ENCODE measurements at places on chromosomes 3 and 15.

- DNase-seq: no peak
These were observed 6.7 kb downstream of the VPS13C start for GRCh38 chr15:62053439-62054085.

GRCh38 chr3:182389071-182389815 is 404.1 kb upstream of the ATP11B start:
- no peak for DNase-seq

DNA sequence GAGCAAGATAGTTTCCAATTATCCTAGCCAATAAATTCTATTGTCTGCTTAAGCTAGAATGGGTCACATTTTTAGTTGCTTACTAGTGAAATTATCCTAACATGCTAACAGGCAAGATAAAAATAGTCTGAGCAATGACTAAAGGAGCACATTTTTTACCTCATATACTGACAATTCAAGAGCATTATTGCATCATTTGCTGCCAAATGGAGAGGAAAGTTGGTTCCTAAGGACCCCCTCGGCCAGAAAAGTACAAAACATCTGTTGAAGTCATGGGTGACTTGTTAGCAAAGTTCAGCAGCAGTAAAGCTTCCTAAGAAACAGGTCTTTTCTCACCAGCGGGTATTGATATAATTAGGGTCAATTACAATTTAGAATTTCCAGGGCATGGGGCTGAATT is 1001.0 kb downstream of the FHIT start:
- no peak for DNase-seq

GRCh38 chr3:152703245-152703890 is 131.6 kb upstream of the P2RY1 start:
- DNase-seq: no peak

GRCh38 chr3:47380026-47380600 is 708 bp upstream of the PTPN23 start:
- no peak for DNase-seq

GRCh38 chr3:191244242-191244867 is 45.3 kb downstream of the OSTN start:
- peak; percentile 34 for DNase-seq

GRCh38 chr15:77819048-77819850 is 186.5 kb upstream of the LINGO1 start:
- DNase-seq: no peak

GRCh38 chr3:24220859-24221657 is 273.6 kb downstream of the THRB start:
- no peak for DNase-seq

GRCh38 chr15:50431204-50431603 is 7.0 kb downstream of the USP8 start:
- DNase-seq: no peak

GRCh38 chr3:27545061-27545460 is 60.9 kb upstream of the SLC4A7 start:
- no peak for DNase-seq

- DNase-seq: no peak
These were observed 79.8 kb upstream of the IGF1R start for GRCh38 chr15:98568382-98569017.

GRCh38 chr15:90547540-90547939 is 17.8 kb downstream of the CRTC3 start:
- no peak for DNase-seq

GRCh38 chr3:133256787-133257483 is 142.9 kb upstream of the BFSP2 start:
- peak; percentile 13 for DNase-seq

- DNase-seq: no peak
These were observed 2.5 kb upstream of the RPP25 start for GRCh38 chr15:74958908-74959585.

DNA sequence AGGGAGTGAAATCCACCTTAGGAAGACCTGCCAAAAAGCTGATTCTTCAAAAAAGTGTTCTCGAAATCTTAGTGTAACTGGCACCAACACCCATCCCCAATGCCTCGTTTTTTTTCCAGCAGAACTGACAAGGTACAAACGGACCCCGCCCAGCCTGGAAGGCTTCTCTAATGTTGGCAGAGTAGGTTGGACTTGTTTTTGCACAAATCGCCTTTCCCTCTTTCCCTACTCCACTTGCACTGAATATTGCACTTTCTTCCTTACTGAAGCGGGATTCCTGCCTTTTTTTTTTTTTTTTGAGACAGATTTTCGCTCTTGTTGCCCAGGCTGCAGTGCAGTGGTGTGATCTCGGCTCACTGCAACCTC is 544 bp upstream of the TIMMDC1 start:
- no peak for DNase-seq

GRCh38 chr15:66808181-66808824 is 106.3 kb downstream of the SMAD6 start:
- no peak for DNase-seq

- no peak for DNase-seq
These were observed 117.6 kb downstream of the FMN1 start for GRCh38 chr15:33076937-33077336.

DNA sequence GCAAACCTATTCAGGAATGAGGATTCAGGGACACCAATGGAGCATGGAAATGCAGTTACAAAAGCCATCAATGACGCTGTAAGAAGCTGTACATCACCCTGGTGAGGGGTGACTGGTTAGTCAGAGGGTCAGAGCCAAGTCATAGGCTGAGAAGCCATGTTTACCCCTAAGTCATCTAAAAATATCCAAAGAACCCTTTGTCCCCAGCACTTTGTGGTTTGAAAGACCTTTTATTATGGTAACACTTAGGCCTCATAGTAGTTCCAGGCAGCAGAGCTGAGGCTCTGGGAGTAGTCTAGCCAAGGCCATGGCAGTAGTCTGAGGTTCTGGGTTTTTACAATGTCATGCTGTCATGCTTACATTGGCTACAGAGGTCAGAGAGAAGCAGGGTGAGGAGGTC is 131.2 kb downstream of the CTNNB1 start:
- no peak for DNase-seq

DNA sequence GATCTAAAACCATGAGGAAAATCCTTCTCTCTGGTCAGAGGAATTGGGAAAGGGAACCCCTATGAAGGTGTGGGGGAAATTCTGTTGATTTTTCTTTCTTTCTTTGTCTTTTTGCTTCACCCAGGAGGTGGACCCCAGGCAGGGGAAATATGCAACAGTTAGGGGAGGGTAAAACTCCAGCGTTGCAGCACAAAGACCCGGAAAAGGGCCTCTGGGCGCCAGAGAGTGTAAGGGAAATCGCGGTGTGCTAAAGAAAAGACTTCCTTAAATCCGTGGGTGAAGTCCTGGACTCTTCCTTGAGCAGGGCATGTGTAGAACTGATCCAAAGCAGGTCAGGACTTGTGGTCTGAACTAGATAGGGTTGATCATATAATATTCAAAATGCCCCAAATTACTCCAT is 11.1 kb upstream of the TBC1D21 start:
- DNase-seq: no peak

GRCh38 chr3:174598885-174599439 is 260.2 kb upstream of the NAALADL2 start:
- DNase-seq: no peak

- DNase-seq: no peak
These were observed 2.2 kb upstream of the MASP1 start for GRCh38 chr3:187293516-187294430.

DNA sequence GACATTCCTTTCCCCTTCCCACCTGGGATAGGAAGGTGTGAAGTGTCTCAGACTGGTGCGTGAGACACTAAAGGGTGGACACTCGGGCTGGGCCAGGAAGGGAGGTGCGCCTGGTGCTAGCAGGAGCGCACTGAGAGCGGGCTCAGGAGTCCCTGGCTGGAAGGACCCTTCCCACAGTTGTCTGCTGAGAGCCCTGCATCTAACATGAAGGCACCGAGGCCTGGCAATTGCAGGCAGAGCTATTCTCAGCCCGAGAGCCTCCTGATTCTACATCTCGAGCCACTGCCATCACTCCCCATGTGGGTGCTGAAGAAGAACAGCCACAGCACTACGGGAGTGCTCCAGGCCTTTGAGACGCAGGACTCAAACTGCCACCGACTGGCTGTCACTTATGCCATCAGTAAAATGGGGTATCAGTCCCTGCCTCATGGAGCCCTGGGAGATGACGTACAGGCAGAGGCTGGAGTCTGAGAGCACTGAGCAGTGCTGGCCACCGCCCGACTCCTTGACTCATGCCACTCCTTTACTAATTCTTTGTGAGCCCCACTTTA is 159.4 kb downstream of the KLF13 start:
- no peak for DNase-seq

GRCh38 chr15:85584872-85585271 is 204.5 kb downstream of the AKAP13 start:
- no peak for DNase-seq

DNA sequence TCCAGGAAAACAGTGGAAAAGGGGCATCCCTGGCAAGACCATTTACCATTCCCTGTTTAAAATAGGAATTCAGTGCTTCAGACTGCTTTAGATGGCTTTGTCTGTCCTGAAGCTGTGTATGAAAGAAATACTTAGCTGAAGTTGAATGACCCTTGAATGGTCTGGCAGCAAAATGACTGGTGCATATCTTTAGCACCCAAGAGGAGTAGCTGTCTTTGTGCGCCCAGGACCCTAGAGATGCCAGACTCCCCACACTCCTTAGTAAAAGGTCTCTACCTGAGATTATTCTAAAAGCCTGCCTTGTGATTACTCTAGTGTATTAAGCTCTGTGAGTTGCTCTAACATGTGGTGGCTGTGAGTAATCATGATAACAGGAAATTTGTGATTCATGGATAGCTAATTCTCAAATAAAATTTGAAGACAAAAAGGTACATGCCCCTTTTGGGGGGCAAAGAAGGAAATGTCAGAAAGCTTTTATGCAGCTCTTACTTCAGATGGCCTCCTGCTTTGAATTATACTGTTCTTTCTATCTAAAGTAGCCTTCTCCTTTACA is 3.2 kb downstream of the MAPKBP1 start:
- DNase-seq: no peak

DNA sequence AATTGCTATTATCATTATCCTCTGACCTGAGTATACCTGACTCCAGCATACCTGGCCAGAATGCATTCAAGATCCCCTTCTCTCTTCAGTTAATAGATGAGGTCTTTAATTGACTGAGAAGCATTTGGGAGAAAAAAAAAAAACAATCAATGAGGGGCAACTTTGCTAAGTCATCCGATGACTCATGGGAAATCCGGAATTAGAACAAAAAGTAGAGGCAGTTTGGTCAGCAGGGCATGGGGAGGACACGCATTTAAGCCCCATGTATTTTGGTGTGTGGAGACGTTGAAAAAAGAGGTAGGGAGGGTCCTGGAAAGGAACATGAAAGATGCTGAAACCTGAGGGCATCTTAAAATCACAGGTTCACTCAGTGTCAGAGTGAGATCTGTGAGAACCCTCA is 256.2 kb downstream of the RORA start:
- no peak for DNase-seq

- no peak for DNase-seq
These were observed 856.0 kb downstream of the FHIT start for GRCh38 chr3:60395173-60395762.

- no peak for DNase-seq
These were observed 64.5 kb downstream of the CHST2 start for GRCh38 chr3:143184099-143184498.

GRCh38 chr15:31128919-31129768 is 27.6 kb upstream of the TRPM1 start:
- peak; percentile 83 for DNase-seq

DNA sequence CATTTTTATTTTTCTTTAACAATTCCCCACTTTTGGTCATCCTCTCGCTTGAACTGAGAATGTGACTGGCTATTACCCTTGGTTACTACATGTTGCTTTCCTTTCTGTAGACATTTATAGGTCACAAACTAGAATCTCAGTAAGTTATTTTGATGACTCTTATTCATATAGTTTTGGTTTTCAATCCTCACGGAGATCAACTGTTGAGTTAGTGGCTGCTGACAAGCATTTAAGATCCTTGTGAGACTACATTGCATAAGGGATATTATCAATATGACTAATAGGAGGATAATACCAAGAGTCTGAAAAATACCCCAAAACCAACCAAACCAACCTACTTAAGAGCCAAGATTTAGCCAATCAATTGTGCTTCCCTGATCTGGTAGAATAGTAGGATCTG is 16.3 kb downstream of the CCR3 start:
- DNase-seq: no peak

GRCh38 chr3:71355862-71356261 is 227.7 kb downstream of the FOXP1 start:
- DNase-seq: no peak

DNA sequence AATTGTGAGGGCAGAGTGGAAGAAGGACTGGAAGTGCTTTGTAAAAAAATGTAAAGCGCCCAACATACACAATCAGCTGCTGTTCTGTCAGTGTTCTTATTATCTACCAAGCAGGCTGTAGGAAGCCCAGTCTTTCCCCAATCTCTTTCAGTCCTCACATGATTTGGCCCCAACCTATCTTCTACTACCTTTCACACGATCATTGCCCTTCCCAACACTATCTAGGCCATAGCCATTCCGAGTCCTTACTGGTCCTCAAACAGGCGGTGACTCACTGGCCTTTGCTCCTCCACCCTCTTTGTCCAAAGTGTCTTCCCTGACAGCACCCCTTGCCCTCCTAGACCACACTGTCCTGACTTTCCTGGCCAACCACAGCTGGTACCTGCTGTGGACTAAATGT is 861 bp upstream of the RFT1 start:
- no peak for DNase-seq

DNA sequence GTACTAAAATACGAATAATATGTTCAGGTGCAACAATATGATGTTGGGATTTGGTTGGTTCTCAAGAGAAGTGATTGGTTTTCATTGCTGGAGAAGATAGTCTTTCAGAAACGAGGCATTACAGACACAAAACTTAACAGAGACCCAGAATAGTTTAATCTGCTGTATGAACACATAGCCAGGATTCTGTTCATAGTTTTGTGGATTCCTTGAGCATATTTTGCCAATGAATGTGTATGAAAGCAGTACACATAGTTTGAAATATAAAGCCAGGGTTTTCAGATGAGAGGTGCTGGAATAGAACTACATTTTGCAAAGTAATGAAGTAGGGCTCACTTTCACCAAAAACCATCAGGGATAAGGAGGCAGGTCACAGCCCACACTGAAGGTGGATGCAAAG is 5.7 kb upstream of the MCTP2 start:
- DNase-seq: no peak

GRCh38 chr3:29557825-29558224 is 277.0 kb downstream of the RBMS3 start:
- no peak for DNase-seq

- DNase-seq: no peak
These were observed 44.3 kb upstream of the DYNC1LI1 start for GRCh38 chr3:32614956-32615355.

GRCh38 chr3:71016178-71016845 is 567.2 kb downstream of the FOXP1 start:
- DNase-seq: no peak

DNA sequence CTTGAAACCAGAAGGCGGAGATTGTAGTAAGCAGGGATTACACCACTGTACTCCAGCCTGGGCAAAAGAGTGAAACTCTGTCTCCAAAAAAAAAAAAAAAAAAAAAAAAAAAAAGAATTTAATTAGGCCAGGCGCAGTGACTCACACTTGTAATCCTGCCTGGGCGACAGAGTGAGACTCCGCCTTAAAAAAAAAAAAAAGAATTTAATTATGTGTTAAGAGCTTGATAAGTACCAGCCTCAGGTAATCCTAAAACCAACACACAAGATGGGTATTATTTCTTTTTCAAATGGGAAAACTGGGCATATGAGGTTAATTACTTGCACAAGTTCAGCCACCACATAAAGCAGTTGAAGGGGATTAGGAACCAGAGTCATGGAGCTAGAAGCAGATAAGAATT is 49.0 kb downstream of the PBRM1 start:
- no peak for DNase-seq

GRCh38 chr3:107660306-107660976 is 137.7 kb downstream of the BBX start:
- no peak for DNase-seq

- DNase-seq: no peak
These were observed 651 bp downstream of the PLCD1 start for GRCh38 chr3:38028621-38029361.

Data from GM13976 (cell line).